ENCODE measurements at places on chromosomes 5 and 9.

GRCh38 chr5:102654559-102655349, 100.4 kb upstream of the PAM start:
- DNase-seq, result no peak

DNA sequence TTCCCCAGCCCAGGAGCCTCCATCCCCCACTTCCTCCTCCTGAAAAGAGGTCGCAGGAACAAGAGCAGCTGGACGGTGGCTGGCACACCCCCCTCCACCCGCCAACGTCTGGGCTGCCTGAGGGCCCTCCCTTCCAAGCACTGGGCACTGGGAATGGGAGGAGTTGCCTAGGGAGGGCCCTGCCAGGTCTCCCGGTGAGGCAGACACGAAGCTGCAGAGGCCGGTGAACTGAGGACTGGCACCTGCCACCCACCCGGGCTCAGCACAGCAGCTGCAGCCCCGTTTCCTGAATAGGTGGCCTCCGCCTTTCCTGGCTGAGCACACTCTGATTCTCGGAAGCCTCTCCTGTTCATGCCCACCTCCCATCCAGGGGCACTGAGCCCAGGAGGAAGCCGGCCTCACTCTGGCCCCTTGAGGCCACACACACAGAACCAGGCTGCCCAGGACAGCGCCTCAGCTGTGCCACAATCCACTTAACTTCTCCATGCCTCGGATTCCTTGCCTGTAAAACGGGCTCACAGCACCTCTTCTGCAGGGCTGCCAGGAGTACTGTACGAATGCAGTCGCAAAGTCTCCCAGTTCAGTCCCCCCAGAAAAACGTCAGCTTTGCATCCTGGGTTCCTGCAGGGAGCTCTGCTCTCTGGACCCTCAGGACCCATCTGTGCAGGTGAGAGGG, 1.3 kb downstream of the NPDC1 start:
- DNase-seq, result no peak

GRCh38 chr9:71587576-71588362, 180.5 kb downstream of the CEMIP2 start:
- peak; percentile 65 for DNase-seq

- peak; percentile 94 for DNase-seq
Observed at GRCh38 chr9:5851445-5851844, 18.5 kb upstream of the ERMP1 start.

DNA sequence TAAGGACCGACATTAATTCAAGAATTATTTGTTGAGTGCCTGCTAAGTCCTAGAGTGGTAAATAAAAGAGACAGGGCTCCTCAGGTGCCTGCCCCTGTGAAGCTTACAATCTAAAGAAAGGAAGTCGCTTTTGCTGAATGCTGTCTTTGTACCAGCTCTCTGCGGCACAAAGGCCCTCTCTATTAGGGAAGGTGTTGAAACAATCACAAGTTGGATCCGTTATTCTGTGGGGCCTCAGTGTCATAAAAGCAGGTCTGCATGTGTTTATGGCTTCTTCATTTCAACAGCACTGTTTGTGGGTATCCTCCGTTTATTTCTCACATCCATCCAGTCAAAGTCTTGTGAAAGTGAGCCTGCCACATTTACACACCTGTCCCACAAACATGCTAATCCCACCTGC, 7.0 kb upstream of the MVB12B start:
- DNase-seq, result no peak

DNA sequence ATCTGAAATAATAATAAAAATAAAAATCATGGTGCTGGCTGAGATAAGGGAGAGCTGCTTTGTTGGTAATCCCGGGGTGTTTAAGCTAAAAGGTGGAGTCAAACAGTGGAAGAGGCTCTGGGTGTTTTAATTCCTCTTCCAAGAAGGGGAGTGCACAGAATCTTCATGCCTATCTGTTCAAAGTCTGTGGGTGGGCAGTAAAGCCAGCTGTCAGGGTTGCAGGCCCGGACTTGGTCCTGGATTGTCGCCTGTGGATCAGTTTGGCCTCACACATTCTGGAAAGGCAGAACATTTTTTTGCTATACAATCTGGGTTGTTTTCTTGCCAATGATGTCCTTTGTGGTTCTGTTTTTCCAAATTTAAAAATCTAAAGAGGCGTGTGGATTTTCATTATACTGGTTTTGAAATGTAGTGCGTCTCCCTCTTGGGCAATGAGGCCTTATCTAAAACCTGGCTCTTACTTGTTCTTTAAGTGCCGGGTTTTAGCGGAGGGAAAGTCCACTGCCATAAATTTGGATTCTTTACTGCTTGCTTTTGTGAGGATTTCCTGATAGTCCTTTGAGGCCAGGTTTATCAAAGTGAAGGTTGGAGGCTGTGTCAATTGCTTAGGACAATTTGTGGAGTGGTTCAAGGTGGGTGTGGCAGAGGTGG, 5.8 kb downstream of the ANKDD1B start:
- DNase-seq, result no peak

GRCh38 chr9:110876929-110877328, 161.3 kb downstream of the LPAR1 start:
- DNase-seq, result no peak

DNA sequence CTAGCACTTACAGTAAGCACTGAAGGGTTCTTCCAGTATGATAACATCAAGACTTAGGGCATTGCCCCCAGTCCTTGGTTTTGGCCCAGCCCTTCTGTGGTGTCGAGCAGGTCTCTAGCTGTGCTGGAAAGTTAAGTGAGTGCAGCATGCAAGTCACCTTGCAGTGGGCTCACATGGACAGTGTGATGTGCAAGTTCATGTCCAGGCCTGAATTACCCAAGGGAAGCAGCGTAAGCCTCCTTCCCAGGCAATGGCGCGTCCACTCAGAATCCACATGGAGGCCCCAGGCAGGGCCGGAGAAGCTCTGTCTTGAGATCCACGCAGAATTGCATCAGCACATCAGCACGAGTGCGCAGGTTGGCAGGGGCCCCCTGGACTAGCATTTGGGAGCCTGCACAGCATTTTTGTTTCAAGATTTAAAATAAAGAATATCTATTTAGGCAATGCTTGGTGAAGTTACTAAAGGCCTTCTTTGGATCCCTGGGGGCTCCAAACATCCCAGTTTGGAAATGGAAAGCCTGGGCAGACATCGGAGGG, 108.4 kb upstream of the ALDH1B1 start:
- no peak for DNase-seq

- no peak for DNase-seq
Observed at GRCh38 chr9:25557645-25558300, 120.5 kb downstream of the TUSC1 start.

DNA sequence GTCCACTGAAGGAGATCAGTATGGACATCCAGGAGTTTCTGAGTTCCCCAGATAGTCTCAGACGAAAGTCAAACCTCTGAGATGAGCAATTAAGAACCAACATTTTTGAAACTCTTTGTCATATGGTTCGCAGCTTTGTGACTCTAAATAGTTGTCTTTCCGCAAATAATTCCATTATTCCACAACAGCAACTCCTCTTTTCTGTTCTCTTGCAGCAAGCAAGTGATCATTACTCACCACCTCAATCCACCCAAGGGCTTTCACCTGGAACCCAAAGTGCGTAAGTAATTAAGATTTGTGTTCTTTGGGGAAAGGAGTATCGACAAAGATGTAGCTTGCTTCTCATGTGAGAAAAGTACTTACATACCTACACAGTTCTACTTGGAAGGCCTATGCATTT, 15.6 kb downstream of the MTX3 start:
- DNase-seq, result no peak

DNA sequence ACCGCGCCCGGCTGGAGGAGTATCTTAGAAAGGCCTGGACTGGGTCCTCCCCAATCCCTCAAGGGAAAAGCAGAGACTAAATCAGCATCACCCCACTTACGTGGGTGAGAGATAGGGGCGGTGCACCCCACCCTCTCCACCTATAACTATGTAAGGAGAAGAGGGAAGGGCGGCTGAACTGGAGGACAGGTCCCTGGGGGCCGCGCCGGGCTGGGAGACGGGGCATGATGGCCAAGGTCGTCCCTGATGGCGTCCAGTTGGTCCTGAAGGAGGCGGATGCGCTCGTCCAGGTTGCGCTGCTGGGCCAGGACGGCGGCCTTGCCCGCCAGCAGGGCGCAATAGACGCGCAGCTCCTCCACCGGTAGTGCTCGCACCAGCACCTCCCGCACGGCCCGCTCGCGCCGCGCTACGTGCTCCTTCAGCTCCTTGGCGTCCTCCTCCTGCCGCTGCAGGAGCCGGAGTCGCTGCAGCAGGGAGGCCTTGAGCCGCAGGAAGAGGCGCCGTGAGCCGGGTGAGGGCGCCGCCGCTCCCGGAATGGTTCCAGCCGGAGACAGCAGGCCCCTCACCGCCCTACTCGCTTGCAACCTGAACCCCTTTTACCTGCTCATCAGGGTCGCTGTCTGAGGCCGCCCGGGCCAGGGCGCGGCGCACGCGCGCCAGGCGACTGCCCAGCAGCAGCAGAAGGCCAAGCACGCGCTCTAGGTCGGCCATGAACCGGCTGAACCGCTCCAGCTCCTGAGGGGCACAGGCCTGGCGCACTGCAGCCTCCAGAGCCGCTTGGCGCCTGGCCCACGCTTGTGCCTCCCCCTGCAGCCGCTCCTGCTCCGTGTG, 7.6 kb downstream of the SHROOM1 start:
- no peak for DNase-seq

- peak; percentile 67 for DNase-seq
Observed at GRCh38 chr5:91123901-91124300, 259.2 kb downstream of the ARRDC3 start.
